ENCODE measurements at places on chromosomes 16 and 17. TPM values are rescaled to one million over a fixed set of nuclear protein-coding genes. Genes with fewer than 3 reads are reported as not detected.

Gene HP
- not detected for total RNA-seq

Gene SEPTIN12
- not detected for total RNA-seq

Gene COG1
- total RNA-seq: 28.5 TPM

Gene GOT2
- 83.2 TPM for total RNA-seq

Gene CLDN7
- total RNA-seq: 0.49 TPM

Gene COX6A2
- total RNA-seq: not detected

Gene RHBDL1
- 0.98 TPM for total RNA-seq

Gene CSH1
- total RNA-seq: not detected

Gene INPP5K
- 53.8 TPM for total RNA-seq

Gene HASPIN
- total RNA-seq: 26.9 TPM

Gene SP6
- total RNA-seq: not detected

Gene ARHGAP27
- 88.9 TPM for total RNA-seq

Gene TEX19
- 0.10 TPM for total RNA-seq

Gene EIF1
- 842 TPM for total RNA-seq

Gene CWC25
- total RNA-seq: 37.1 TPM

Gene PLA2G10
- total RNA-seq: not detected

Gene OR1D2
- total RNA-seq: not detected

Gene ITGAD
- total RNA-seq: not detected

Gene TBX2
- not detected for total RNA-seq

Gene CA10
- not detected for total RNA-seq

Gene QPRT
- 8.0 TPM for total RNA-seq

Gene B9D1
- 2.5 TPM for total RNA-seq

Gene ACSM2A
- total RNA-seq: not detected

Gene TBC1D3C
- not detected for total RNA-seq

Gene SPN
- 381 TPM for total RNA-seq

Gene CHST6
- not detected for total RNA-seq
